SW480 (cell line): ENCODE measurements at places on chromosomes 5 and 9.

DNA sequence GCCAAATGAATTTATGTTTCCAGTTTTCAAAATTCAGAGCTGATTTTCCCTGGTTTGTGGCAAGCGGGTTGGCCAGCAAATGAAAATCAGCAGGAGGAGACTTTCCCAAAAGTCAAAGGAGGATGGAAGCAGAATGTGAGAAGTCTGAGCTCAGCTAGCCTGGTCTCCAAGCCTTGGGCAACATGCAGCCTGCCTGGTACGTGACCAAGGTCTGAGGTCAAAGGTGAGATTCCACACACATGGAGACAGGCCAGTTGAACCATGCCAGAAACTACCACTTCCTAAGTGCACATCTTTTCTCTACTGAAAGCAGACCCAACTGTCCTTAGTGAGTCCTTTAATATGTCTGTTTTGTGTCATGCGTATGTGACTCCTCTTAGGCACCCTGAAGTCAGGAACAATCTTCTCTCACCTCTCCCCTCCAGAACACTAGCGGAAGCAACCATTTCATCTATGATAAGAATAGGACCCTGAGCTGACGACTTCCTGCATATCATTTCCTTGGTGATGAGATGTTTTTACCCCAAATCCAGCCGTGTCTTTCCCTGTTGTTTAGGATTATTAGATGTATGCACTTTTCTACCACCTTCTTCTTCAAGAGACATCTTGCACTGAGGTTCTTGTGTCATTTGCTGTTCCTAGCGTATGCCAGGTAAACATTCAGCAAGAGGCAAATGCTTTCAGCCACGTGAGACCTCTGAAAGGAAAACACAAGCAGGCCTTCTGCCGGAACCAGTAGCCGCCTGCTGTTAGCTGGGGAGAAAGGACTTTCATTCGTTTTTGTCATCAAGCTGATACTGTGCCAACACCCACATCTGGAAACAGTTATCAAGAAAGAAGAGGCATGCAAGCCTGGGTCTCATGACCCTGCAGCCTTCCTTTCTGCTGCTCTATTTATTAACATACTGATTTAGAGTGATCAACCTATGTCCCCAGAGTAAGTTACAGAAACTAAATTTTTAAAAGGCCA, 9.7 kb upstream of the TGFBI start:
- DNase-seq = no peak

DNA sequence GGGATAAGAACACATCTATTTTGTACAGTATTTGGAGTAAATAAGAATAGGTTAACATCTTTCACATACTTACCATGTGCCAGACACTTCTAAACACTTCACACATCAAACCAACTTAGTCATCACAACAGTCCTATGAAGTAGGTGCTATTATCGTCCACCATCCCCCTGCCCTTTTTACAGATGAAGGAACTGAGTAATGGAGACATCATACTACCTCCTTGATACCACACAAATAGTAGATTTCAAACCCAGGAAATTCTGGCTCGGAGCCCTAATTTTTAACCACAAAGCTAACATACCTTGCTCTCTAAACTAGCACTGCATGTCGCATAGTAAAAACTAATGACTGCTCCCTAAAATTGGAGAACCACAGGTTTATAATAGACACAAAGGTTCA, 4.2 kb upstream of the ZNF366 start:
- DNase-seq = no peak

- DNase-seq = peak; percentile 20
These were observed 145.7 kb upstream of the TRPC7 start for GRCh38 chr5:136511046-136511445.

GRCh38 chr5:150517272-150518152, 9.6 kb downstream of the NDST1 start:
- DNase-seq = peak; percentile 93

GRCh38 chr5:159339460-159339859, 9.2 kb upstream of the IL12B start:
- DNase-seq = peak; percentile 84

DNA sequence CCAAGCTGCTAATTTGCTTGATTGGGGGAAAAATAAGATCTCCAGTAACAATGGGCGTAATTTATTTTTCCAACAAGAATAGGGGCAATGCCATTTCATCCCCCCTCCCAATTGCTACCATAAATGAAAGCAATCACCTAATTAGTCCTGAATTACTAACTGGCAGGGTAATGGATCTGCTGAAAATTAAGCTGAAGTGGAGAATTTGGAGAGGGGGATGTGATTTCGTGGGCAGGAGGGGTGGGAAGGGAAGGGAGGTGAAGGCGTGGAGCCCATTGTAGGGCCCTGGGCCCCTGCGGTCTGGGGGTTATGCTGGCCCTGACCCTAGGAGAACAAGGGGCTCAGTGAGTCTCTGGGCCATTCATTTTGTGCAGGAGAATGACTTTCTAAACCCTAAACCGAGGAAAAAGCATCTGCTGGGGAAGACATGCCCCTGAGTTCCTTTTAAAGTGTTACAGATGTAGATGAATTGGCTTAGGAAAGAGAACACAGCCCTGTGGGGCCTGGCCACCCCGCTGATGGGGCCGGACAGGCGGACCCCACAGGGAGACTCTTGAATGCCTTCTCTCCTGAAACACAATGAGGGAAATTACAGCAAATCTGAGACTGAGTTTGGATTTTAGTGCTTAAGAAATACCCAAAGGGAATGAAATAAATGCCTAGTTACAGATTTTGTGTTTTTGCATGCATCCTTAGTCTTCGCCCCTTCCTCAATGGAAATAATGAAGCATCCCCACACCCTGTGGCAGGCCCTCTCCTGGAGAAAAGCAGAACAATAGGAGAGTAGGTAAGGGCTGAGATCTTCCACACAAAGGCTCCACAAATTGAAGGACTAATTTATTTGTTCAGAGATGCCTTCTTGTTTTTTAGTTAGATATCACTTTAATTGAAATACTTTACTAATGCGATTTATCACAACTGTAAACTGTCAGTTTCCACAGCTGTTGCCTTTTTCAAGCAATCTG, 143.2 kb downstream of the PSAT1 start:
- no peak for DNase-seq

GRCh38 chr5:3347741-3348140, 247.9 kb upstream of the IRX1 start:
- no peak for DNase-seq

GRCh38 chr5:143206196-143207053, 197.1 kb downstream of the NR3C1 start:
- no peak for DNase-seq

DNA sequence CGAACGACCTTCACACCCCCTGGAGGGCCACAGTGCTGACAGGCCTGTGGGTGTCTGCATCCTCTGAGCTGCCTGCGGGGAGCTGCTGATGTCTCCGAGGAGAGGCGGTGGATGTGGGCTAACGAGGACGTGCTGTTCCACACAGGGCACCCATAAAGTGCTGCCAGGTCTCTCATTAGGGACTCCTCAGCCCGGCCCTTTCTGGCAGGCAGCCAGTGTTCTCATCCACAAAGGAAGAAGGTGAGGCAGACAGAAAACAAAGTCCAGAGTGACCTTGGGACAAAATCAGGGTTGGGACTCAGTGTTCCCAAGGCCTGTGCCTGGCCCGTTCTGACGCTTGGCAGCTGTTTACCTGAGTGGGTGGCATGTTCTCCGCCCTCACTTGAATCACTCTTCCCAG, 29.3 kb downstream of the CARTPT start:
- DNase-seq = no peak

GRCh38 chr5:171316258-171317121, 7.4 kb downstream of the TLX3 start:
- DNase-seq = no peak

DNA sequence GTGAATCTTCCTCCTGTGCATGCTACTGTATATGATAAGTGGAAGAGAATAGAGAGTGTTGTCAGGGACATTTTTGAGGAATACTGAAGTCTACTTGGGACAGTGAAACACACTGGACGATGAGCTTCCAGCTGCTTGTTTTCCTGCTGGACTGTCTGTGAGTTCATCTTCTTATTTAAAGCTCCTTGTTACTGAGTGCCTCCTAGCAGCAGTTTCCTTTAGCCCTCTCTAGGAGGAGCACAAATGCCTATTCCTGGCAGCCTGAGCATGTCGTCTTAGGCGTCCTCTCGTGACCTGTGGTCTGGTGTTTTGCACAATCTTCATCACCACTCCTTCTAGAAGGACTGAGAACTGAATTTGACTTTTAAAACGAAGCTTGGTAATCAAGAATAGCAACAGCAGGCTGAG, 43.8 kb downstream of the ANKRD33B start:
- DNase-seq = no peak

- no peak for DNase-seq
These were observed 16.9 kb downstream of the ANKRD33B start for GRCh38 chr5:10580531-10581423.

GRCh38 chr5:18745988-18746615, 1111.8 kb downstream of the TAF11L14 start:
- DNase-seq = peak; percentile 77

DNA sequence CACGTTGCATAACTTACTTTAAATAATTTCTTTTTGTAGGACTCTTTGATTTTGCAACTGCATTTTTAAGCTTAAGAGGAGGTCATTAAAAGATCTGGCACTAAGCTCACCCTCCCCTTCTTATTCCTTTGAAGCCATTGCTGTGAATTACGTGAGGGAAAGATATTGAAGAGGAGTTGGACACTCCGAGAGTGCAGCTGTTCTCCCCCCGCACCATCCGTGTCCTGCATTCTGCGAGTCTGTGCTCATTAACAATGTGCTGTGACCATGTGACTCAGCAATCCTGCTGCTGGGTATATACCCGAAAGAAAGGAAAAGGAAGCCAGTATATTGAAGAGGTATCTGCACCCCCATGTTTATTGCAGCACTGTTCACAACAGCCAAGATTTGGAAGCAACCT, 40.0 kb downstream of the NXNL2 start:
- DNase-seq = no peak

DNA sequence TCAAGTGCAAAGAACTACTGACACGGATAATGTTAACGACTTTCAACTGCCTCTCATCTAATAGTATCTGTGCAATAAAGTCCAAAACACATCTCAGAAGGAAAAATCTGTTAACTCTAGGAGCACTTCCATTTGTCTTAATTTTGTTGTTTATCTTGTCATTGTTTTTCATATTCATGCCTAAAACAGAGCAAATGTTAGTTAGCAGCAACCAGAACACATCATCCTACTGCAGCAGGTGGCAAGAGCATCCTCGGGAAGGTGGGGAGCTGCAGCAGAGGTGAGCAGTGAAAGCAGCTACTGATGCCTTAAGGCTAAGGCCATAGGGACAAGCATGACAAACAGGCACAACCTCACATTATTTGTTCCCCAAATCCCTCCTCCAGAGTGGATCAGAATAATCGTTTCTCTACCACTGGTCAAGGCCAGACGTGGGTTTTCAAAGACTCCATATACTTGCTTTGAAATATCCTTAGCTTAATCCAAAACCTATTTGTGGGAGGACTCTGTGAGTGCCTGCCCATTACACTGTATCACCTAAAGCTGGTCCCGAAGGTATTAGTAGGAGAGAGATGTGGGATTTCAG, 1.0 kb downstream of the HMGCS1 start:
- no peak for DNase-seq

DNA sequence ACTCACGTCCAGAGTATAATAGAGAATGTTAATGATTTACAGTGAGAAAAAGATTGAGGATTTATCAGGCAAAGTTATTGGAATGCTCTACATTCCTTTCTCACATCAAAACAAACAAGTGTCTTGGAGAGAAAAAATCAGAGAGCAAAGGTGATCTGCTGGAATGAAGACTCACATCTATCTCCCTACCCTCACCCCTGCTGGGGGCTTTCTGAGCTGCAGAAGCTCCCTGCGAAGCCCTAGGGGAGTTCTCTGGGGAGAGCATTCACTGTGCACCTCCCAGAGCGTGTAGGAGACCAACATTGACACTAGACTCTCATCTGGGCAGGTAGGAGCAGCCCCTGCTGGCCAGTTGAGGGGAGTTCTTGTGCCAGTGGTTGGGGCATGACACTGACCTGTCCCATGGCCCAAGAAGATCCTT, 76.6 kb upstream of the ADAMTS16 start:
- DNase-seq = peak; percentile 26

- no peak for DNase-seq
These were observed 127.3 kb downstream of the CDK5RAP2 start for GRCh38 chr9:120452631-120453030.

DNA sequence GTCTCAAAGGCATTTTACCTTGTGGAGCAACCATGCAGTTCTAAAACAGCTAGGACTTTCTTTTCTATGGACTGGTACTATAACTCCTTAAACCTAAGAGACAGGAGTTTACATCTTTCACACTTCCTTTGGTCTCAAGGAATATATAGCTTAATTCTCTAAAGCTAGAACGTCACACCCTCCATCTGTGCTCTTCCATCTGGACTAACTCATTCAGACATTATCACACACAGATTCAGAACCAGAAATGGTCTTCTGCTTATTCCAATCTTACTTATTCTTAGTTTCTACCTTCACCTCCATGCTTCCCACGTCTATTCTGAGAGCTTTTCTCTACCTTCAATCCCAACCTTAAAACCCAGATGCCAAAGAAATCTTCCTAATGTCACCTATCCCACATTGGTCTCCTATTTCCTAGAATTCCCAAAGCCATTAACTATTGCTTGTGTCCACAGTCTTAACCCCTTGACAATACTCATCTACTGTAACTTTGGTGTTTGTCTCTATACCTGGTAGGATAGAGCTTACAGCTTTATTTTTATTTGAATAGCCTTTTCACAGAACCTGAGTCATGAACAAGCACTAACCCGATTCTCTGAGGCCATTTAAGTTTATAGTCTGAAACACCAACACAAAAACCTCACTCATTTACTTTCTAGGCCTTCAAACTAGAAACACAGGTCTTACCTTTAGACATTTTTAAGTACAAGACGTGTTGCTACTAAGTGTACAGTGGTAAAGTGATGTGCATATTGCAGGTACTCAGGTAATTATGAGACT, 22.8 kb downstream of the CSNK1A1 start:
- no peak for DNase-seq

- no peak for DNase-seq
These were observed 488.1 kb downstream of the IRX1 start for GRCh38 chr5:4083591-4084337.

DNA sequence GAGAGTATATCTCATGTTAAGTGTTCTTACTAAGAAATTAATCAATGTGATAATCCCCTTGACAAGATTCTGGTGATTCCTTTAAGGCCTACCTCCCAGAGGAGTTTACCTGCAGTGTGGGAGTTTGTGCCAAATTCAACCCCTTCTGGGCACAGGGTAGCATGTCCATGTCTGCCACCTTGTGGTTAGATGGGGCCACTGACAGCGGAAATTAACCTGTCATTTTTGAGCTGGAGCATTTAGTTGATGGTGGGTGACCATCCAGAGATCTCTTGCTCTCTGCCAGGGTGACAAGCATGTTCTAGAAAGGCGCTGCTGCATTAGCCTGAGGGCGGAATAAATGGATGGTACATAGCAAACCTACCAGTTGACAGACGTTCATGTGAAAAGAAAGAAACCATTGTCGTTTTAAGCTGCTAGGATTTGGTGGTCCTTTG, 132.2 kb downstream of the FBXO4 start:
- peak; percentile 36 for DNase-seq

DNA sequence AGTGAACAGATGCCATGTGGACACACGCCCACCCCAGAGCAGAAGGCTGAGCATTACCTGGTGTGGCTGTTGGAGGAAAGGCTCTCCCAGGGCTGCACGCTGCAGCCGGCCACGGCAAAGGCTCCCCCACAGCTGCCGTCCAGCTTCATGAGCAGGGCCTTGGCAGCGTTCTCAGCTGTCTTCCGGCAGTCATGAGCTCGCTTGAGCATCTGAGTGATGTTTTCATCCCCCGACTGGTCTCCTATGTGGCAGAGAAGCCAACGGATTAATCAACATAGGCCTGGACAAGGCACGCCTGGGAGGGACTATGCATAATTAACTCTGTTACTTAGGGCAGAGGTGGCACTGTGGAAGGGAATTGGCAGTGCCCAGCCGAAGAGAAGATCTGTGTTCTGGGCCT, 87.3 kb downstream of the DCP2 start:
- DNase-seq = no peak
